ENCODE measurements at places on chromosomes 4 and X.

DNA sequence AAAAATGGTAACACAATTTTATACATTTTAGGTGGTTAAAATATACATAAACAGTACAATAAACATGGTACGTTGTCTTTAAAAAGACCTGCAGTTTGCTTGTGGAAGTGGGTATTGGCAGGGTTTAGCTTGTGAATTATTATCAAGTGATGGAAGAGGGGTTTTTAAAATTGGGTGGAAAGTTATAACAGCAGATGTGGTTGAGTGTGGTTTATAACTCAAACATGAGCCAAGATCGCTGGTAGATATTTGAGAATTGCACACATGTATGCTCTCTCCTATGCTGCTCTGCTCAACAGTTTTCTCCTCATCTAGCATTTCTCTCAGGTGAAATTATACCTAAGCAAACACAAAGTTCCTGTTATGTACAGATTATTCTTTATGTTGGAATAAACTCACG lies 14.0 kb downstream of the EPGN start:
- no peak for DNase-seq

DNA sequence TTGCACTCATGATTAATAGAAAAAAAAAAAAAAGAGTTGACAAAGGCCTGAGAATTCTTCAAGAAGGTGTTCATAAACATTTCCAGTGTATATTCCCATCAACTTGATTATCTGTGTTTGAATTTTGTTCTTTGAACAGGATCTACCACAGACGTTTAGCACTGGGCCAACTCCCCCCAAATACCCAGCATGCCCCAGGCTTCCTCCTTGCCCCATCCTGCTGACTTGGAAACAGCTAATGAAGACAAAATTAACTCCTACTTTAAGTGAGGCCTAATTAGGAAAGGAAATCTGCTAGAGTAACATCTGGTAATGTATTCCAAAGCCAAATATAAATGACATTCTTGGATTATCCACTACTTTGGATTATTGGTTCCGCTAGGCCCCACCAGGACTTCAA lies 52.5 kb downstream of the PPARGC1A start:
- DNase-seq: no peak

DNA sequence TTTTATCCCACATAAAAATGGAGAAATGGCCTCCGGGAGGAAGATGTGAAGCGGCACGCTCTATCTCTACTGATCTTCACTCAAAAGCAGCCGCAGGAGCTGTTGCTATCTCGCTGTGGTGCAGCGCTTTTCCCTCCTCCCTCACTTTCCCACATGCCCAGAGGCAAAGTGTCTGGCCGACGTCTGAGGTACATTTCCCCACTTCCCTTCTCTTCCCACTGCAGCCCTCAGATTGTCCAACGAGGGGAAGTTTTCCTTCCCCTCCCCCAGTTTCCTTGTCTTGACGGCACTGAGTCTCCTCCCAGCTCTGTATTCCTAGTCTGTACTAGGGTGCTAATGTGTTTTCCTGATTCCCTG lies 660 bp upstream of the COL25A1 start:
- no peak for DNase-seq

- DNase-seq: no peak
These were observed 111.0 kb upstream of the PITX2 start for GRCh38 chr4:110733901-110734300.

DNA sequence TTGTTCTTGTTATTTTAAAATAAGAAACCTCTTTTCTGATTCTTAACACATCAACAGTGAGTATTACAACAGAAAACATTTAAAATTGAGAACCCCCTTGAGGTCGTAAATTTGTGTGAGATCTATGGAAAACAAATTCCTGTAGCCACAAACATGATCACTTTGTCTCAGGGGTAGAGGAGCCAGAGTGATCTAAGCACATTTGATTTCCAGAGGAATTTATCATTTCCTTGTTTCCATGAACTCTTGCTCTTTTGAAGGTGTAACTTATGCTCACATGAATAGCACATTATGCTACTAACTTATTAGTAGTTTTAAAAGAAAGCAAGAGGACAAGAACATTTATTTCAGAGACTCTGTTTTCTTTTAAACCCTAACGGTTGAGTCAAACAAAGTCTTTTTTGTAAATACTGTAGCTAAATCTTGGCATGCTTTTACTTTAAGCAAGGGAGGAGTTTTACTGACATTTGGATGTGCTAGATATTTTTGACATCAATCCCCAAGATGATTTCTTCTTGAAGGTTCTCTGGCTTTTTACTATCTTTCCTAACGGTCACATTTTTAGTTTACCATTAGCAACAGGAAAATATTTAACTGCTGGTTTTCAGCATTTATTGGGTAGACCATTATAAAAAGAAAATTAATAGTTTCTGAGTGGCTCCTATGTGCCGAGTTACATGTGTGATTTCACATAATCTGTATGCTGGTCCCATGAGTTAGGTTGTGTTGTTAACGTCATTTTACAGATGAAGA lies 27.9 kb upstream of the ZCCHC12 start:
- no peak for DNase-seq

DNA sequence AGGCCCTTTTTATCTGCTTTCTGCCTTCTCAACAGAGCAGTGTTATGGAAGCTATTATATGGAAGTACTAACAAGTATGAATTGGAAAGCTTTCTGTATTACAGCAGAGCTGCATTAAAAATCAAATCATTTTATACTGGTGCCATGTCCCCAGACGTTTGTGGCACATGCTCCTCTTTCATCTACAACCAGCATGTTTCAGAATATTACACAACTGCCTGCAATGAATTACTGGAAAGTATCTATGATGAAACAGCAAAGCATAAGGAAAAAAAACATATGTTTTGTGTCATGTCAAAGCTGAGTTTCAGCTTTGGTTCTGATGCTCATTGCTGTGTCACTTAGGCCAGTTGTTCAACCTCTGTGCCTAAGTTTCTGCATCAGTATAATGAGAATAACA lies 576.8 kb downstream of the GBA3 start:
- DNase-seq: no peak

GRCh38 chr4:139163806-139164206 lies 13.2 kb downstream of the ELF2 start:
- DNase-seq: no peak

GRCh38 chrX:77768787-77769186 lies 17.2 kb downstream of the ATRX start:
- DNase-seq: no peak

All from SHP77 treated with DMSO at 0.1 percent for 48 hours (cell line).